ENCODE measurements at places on chromosomes 11 and 22.

DNA sequence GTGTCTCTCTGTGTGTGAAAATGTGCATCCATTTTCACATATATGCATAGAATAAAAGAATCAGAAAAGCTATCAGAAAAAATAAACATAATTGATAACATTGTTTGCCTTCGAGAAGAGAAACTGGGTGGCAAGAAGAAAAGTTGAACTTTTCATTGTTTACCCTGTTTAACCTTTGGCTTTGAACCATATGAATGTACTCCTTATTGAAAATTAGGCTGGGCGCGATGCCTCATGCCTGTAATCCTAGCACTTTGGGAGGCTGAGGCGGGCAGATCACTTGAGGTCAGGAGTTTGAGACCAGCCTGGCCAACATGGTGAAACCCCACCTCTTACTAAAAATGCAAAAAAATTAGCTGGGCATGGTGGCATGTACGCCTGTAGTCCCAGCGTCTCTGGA is 11.9 kb upstream of the OR9Q1 start:
- DNase-seq = no peak

- no peak for DNase-seq
Observed at GRCh38 chr11:66871521-66871901, 14.6 kb downstream of the LRFN4 start.

DNA sequence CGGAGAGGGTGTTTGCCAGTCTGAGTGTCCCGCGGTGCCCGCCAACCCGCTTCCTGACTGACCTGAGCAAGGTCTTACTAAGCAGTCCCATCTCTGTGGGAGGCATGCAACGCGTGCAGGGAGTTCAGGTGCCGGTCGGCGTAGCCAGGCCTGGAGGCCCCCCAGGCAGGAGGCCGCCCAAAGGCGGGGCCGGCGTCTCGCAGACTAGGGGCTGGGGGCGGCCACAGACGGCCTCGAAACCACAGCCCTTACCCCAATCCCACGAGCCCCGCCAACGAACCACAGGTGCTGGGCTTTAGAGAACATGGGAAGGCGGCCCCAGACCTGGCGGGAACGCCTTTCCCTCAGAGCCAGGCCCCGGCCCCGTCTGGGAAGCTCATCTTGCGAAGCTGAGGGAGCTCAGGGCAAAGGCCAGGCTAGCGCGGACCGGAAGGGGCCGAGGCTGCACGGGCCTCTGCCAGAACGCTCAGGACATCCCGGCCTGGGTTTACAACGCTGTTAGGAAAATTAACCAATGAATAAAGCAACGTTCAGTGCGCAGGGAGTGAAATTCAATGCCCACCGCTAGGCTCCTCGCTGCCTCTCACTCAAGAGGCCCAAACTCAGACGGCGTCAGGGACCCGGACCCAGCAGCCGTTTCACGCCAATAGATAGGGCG is 2.1 kb upstream of the MTFP1 start:
- no peak for DNase-seq

GRCh38 chr22:50620593-50621355 is 7.2 kb downstream of the ARSA start:
- peak; percentile 73 for DNase-seq

- no peak for DNase-seq
Observed at GRCh38 chr11:61341706-61342105, 8.7 kb downstream of the TKFC start.

GRCh38 chr22:32600147-32600546 is 125.5 kb downstream of the FBXO7 start:
- DNase-seq = no peak

GRCh38 chr22:29773233-29773632 is 6.1 kb downstream of the UQCR10 start:
- no peak for DNase-seq

DNA sequence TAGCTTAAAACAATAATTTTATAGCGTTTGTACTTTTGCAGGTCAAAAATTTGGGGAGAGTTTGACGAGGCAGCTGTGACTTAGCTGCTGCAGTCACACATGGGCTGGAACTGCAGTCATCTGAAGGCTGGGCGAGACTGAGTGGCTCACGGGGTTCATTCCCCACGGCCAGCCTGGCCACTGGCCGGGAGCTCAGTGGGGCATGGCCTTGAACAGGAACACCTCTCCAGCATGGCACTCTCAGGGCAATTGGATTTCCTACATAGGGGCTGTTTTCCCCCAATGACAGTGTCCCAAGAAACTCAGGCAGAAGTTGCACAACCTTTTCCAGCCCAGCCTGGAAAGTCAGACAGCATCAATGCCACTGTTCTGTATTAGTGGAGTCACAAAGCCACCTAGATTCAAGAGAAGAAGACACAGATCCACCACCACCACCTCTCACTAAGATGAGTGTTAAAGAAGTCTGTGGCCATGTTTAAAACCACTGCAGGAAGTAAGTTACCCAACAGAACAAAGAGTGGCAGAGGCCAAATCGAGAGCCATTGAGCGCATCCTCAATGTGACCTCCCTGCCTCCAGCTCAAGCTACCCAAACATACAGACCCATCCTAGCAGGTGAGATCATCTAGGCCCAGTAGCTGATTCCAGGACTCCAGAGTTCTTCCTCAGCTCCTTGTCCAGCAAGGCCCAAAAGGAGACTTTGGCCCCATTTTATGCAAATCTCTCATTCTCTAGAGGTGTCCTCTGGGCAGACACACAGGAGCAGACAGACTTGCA is 618.7 kb upstream of the CADM1 start:
- no peak for DNase-seq

GRCh38 chr22:47166446-47167016 is 404.1 kb downstream of the TBC1D22A start:
- DNase-seq = no peak

GRCh38 chr11:123065621-123066020 is 3.7 kb upstream of the HSPA8 start:
- no peak for DNase-seq

- no peak for DNase-seq
Observed at GRCh38 chr22:49599039-49599438, 228.6 kb downstream of the BRD1 start.

DNA sequence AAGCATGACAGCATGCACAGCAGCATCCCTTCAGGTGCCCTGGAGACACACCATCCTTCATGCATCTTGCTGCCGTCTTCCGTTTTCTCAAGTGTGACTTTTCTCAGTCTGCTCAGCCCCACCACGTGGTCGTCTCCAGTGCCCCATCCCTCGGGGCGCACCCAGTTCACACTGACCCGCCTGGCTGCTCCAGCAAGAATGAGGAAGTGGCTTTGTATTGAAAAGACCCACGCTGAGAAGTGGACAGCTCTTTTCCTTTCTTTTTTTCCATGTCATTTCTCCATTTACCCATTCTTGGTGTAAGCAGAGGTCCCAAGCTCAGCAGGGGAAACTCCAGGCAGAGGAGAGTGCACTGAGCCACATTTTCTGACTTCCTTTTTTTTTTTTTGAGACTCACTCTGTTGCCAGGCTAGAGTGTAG is 14.5 kb downstream of the SERPINH1 start:
- peak; percentile 74 for DNase-seq

- DNase-seq = no peak
Observed at GRCh38 chr11:12692229-12693075, 18.2 kb downstream of the TEAD1 start.

DNA sequence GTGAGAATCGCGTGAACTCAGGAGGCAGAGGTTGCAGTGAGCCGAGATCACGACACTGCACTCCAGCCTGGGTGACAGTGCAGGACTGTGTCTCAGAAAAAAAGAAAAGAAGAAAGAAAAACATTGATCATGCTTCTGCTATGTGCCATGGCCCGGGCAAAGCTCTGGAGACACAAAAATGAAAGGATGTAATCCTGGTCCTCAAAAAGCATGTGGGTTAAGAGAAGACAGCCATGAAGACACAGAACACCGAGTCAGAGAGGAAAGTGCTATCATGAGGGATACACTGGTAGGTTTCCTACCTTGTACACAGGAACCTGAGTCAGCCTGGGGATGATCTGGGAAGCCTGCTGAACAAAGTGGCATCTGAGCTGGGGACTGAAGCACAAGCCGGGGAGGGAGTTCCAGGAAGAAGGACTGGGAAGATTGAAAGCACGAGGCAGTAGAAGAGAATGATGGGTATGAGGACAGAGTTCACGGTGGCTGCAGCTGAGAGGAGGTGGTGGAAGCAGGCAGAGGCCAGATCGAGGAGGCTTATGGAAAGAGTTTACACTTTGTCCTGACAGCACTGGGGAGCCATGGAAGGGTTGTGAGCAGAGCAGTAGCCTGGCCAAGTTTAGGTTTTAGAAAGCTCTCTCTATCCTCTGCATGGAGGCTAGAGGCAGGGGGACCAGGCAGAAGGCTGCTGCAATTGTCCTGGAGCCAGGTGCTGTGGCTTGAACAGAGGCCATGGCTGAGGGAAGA is 9.9 kb upstream of the MAFF start:
- DNase-seq = no peak

GRCh38 chr11:30481796-30482195 is 104.4 kb downstream of the MPPED2 start:
- no peak for DNase-seq

- DNase-seq = no peak
Observed at GRCh38 chr11:9600644-9601036, 27.2 kb downstream of the WEE1 start.

GRCh38 chr22:20108757-20109230 is 7.1 kb upstream of the RANBP1 start:
- DNase-seq = no peak

DNA sequence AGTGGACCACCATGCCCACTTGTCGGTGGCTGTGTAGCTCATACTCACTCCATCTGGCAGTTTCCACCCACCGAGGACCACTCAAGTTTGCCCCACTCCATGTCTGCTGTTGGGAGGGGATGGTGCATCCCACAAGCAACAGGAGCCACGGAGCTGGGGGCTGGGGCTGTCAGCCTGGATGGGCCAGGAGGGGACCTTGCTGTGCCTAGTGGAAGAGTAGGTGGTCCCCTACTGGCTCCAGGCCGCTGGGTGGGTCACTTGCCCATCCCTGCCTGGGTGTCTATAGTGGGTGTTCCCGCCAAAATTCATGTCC is 57.0 kb downstream of the SMIM38 start:
- no peak for DNase-seq

GRCh38 chr11:7572001-7572712 is 58.4 kb downstream of the PPFIBP2 start:
- DNase-seq = no peak

DNA sequence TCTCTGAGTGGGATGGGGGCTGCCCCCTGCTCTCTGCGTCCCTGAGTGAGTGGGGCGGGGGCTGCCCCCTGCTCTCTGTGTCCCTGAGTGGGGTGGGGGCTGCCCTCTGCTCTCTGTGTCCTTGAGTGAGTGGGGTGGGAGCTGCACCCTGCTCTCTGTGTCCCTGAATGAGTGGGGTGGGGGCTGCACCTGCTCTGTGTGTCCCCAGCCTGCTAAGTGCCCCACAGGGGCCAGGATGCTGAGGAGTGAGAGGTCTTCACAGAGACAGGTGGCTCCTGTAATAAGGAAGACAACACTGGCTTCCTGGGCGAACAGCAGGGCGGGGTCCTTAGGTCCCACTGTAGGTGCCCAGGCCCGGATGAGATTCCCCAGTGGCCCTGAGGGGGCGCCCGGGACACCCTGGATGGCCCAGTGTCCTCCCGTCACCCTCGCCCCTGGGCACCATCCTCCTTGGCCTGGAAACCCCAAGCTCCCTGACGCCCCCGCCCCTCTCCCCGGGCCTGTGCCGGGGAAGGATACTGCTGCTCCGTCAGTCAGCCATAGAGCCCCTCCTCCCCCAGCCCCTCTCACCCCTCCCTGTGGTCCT is 3.8 kb upstream of the CCDC188 start:
- no peak for DNase-seq

GRCh38 chr11:111395749-111396148 is 16.7 kb upstream of the POU2AF1 start:
- no peak for DNase-seq

DNA sequence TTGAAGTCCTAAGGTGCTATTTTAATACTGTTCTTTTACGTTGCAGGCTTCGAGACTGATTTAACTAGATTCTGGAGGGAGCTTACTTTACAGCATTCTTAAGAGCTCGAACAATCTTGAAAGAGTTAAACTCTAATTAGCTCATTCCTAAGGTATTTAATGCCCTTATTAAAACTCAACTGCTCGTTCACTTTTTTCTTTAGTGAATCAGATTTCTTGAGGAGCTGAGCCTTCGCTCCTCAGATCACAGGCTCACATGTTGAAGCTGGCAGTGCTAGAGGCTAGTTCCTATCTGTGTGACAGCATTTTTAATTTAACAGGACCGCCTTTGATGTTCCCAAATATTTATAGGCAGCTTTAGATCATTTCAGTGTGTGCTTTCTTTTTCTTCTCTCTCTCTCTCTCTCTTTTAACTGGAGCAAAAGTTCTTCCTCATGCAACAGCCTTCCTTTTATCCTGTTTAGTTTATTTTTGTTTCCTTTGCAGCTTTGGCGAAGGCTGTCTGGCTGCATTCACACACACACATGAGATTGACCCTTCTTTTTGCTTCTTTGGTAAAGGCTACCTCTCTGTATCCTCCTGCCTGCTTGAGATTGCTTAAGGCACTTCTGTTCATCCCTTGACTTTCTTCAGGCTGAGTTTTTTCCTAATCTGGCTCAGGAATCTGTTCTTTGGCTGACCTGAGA is 21.0 kb downstream of the ZNRF3 start:
- DNase-seq = no peak

DNA sequence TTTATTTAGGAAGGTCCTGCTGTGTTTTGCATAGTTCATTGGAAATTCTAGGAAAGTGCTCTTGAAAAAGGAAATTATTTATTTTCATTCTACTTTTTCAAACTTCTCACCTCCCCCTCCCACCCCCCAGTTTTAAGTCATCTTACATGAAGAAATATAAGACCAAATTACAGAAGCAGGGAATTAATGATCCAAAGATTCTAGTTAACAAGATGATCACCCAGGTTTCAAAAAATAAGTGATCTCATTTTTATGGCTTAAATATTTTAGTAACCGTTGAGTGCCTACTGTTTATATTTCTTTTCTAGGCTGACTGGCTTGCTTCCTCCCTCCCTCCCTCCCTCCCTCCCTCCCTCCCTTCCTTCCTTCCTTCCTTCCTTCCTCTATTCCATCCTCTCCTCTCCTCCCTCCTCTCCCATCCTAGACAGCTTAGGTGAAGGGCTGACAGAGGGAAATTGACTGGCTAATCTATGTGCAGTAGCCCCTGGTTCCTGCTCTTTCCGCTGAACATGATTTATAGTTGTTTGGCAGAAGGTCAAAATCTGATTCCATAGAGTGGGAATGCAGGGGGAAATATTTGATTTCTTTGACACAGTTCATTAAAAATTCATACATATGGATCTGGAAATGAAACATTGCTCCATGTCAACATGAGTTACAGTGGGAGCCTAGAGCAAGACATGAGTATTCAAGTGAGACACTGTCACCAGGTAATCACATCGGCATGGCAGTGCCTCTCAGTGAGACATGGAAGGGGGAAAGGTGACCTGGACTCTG is 123.4 kb downstream of the COMMD9 start:
- DNase-seq = no peak

DNA sequence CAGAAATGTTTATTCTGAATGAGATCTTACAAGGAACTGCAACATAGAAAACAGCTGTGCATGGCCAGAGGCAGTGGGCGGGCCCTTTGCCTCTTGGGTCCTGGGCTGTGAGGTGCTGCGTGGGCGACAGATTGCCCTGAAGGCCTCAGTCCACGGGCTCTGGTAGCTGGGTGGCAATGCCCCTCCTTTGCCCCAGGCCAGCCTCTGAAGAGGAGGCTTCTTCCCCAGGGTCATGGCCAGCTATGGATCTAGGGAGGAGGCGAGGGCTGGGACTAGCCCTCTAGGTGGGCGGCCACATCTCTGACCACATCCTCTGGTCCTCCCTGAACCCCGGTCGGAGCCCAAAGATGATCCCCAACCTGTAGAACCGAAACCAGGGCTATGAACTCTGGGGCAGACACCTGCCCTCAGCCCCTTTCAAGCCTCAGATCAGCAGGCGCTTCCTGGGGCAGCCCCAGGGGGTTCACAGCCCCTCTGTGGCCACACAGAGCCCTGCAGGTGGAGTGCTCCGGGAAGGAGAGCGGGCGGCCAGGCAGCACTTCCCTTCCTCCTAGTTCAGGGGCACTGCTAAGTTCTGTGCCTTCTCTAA is 6.6 kb upstream of the CDC42BPG start:
- DNase-seq = peak; percentile 80
